ENCODE measurements at places on chromosomes 11 and 22. TPM values are rescaled to one million over a fixed set of nuclear protein-coding genes. Genes with fewer than 3 reads are reported as not detected.
A peak's percentile ranks its signal among the peaks of the same experiment; 100 is the strongest.

DNA sequence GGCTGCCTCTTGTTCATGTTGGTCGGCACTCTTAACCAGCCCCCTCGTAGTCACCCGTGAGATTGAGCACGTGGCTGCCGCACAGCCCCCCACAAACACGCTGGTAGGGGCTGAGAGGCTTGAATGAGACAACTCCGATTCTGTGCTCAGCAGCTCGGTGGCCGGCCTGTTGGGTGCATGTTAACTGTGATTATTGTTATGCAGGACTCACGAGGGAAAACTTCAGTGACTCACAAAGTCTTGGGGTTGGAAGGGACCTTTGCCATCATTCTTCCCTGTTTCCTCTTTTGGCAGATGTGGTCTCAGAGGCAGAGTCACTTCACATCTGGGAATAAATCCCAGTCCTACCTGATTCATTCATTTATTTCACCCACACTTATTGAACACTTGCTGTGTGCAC, 75.2 kb downstream of the ADAMTS15 start:
- no peak for DNase-seq
- H3K27ac ChIP-seq: peak overlapping the region; percentile 87

GRCh38 chr11:47359586-47359985, 7.1 kb upstream of the MYBPC3 start:
- no peaks in the 10 kb centered on the region for H3K36me3 ChIP-seq
- H3K4me3 ChIP-seq: no peak overlapping the region
- peaks cover 5% of the 10 kb centered on the region for H3K4me1 ChIP-seq
- H3K27me3 ChIP-seq: no peaks in the 10 kb centered on the region
- no peak for DNase-seq
- no peak overlapping the region for H3K27ac ChIP-seq

DNA sequence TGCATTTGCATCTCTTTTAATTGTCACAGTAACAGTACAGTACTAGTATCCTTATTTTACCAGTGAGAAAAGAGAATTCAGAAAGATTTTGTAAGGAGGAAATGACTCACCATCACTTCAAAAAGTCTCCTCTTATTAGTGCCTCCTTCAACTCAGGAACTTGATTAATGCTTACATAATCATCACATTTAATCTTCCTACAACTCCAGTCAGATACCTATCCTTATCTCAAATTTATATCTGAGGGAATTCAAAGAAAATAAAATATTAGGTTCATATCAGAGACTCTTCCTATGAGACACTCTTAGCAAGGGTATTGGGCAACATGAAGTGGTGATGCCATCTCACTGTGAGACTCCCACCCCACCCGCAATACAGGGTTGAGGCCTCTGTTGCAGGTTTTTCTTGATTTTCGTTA, 26.1 kb upstream of the CTSC start:
- no peak overlapping the region for H3K4me3 ChIP-seq
- no peaks in the 10 kb centered on the region for H3K36me3 ChIP-seq
- no peaks in the 10 kb centered on the region for H3K27me3 ChIP-seq
- H3K4me1 ChIP-seq: no peaks in the 10 kb centered on the region
- no peak for DNase-seq

- H3K27me3 ChIP-seq: no peaks in the 10 kb centered on the region
- no peak for DNase-seq
- no peak overlapping the region for H3K4me3 ChIP-seq
- no peak overlapping the region for H3K27ac ChIP-seq
Observed at GRCh38 chr11:20011307-20011951, 148.8 kb downstream of the DBX1 start.

DNA sequence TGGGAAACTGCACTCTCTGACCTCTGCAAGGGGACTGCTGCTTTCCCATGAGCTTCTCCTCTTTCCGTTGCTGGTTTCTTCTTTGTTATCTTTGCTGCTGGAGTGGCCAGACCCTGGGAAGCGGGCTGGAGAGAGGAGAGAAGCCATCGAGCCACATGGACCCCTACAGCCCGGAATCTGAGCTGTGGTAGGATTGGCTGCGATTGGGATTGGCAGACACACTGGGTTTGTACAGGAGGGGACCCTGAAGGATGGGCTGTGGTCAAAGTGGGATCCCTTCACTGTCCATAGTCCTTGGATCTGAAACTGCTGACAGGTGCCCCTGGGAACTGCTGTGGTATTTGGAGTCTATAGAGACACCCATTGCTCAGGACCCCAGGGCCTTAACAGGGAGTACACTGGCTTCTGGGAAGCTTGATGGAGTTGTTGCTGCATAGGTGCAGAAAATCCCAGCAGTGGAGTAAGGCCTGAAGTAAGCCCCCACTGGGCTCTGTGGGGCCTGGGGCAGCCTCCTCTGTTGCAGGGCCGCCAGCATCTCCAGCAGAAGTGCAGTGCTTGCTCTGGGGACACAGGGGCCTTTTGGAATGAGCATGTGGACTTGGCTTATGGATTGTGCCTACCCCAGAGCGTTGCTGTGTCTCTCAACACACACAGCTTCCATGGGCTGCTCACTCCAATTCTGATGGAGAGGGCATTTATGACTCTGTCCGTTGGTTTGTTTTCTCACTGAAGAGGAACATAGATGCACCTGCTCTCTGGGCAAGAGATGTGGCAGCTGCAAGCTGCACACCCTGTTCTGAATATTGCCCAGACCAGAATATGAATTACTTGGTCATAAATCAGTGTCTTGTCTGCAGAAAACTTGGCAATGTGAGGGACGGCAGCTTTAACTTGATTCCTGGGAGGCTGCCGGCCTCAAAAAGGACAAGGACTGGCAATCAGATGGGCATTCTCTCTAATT, 32.0 kb downstream of the BCR start:
- no peaks in the 10 kb centered on the region for H3K27me3 ChIP-seq
- peaks cover 4% of the 10 kb centered on the region for H3K36me3 ChIP-seq
- H3K27ac ChIP-seq: no peak overlapping the region
- no peak overlapping the region for H3K4me3 ChIP-seq
- no peak for DNase-seq

DNA sequence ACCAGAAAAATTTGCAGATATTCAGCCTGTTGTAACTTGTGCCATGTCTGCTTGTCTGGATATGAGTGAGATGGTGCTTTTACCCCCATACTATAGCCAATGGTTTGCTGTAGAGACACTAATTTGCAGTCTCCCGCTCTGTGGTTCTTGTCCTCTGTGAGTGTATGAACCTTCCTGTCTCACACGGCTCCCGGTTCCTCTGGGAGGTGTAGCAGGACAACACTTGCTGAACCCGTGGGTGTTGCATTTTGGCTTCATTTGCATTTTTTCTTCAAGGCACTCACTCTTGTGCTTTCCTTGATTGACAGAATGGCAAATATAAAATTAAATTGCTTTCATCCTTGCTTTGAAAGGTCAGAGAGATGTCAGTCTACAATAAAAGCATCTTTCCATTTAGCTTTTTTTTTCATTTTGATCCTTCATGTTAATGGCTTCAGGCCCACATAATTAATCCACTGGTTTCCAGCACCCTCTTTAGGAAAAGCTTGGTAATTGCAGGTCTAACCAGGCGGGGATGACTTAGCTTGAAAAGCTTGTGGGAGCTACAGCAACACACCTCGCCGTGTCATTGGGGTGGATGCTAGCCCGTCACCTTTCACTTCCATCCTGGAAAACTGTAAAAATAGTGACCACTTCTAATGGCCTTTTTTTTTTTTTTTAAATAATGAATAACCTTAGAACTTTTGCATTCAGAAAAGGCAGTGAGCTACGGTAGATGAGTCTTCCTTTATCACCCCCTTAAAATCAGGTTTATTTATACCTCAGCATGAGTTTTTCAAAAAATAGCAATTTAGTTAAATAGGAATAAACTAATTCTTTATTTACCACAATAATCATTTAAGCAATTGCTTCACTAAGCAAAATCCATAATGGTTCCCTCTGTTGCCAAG, 27.4 kb upstream of the ST14 start:
- no peak overlapping the region for H3K27ac ChIP-seq
- H3K27me3 ChIP-seq: no peaks in the 10 kb centered on the region
- peaks cover 89% of the 10 kb centered on the region for H3K36me3 ChIP-seq
- no peak overlapping the region for H3K4me3 ChIP-seq

The MS4A3 gene
- 2.4 TPM for total RNA-seq

DNA sequence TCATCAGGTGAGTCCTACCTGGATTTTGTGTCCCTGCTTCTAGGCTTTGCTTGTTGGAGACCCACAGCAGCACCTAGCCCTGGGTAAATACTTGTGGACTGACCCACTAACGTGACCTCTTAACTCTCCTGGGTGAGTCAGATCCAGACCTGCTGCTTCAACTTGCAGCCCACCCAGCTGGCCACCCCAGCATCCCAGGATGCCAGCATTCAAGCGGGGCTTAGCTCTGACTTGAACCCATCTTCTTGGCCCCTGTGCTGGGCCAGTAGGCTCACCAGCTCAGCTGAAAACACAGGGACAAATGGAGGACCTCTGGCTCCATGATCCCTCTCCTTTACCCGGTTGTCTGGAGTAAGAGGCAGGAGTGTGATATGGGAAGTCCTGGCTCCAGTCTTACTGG, 33.5 kb downstream of the PARVG start:
- H3K27me3 ChIP-seq: no peaks in the 10 kb centered on the region
- no peak overlapping the region for H3K4me3 ChIP-seq
- H3K36me3 ChIP-seq: no peaks in the 10 kb centered on the region

GRCh38 chr22:27670701-27671412, 130.7 kb downstream of the MN1 start:
- H3K27ac ChIP-seq: peak overlapping the region; percentile 33
- no peaks in the 10 kb centered on the region for H3K36me3 ChIP-seq
- no peaks in the 10 kb centered on the region for H3K27me3 ChIP-seq

DNA sequence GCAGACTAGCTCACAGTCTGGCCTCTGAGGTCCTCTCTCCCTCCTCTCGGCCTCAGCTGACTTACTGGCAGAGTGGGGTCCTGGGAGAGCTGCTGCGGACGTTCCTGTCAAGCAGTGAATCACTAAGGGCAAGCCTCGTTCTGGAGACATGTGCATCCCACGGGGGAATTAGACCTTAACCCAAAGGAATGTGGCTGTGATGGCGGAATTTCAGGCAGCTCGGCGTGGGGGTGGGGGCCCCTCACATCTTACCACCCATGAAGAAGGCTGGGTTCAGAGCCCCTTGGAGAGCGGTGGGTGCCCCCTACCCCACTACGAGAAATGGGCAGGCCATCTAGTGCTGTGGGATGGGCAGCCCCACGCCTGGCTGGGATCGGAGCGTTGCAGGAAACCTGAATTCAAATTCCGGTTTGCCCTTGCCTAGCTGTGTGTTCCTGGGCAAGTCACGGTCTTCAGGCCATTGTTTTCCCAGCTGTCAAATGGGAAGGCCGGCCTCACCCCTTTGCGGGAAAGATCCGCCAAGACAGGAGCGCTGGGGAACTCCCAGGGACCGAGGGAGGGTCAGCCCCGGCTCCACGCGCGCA, 554 bp downstream of the LRRC32 start:
- H3K36me3 ChIP-seq: no peaks in the 10 kb centered on the region
- no peaks in the 10 kb centered on the region for H3K27me3 ChIP-seq
- H3K4me1 ChIP-seq: peaks cover 18% of the 10 kb centered on the region
- no peak for DNase-seq

The HBD gene
- not detected for total RNA-seq

DNA sequence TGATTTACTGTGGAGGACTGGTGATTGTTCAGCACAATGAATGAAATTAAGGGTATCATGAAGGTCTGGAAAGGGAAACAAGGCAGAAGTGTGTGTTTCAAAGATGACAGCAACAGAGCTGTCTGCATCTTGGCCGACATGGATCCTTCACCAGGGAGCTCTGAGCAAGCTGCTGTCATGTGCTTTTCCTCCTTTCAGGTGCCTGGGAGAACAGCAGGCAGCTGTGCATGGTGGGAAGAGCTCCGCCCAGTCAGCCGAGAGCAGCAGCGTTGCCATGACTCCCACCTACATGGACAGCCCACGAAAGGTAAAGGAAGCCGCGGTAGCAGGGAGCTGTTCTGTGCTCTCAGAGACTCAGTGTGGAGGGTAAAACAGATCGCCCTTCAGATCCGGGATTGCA, 87.1 kb upstream of the YWHAH start:
- H3K27ac ChIP-seq: no peak overlapping the region
- H3K4me1 ChIP-seq: no peaks in the 10 kb centered on the region
- H3K4me3 ChIP-seq: no peak overlapping the region
- DNase-seq: peak; percentile 89
- no peaks in the 10 kb centered on the region for H3K27me3 ChIP-seq
- peaks cover 17% of the 10 kb centered on the region for H3K36me3 ChIP-seq

- H3K36me3 ChIP-seq: peaks cover 19% of the 10 kb centered on the region
- H3K4me3 ChIP-seq: no peak overlapping the region
- DNase-seq: no peak
- H3K4me1 ChIP-seq: peaks cover 40% of the 10 kb centered on the region
Observed at GRCh38 chr11:43925932-43926505, 16.4 kb upstream of the C11orf96 start.

All from stomach (tissue), 19 donors.